ENCODE measurements at places on chromosomes 3 and 15.
A peak's percentile ranks its signal among the peaks of the same experiment; 100 is the strongest.

DNA sequence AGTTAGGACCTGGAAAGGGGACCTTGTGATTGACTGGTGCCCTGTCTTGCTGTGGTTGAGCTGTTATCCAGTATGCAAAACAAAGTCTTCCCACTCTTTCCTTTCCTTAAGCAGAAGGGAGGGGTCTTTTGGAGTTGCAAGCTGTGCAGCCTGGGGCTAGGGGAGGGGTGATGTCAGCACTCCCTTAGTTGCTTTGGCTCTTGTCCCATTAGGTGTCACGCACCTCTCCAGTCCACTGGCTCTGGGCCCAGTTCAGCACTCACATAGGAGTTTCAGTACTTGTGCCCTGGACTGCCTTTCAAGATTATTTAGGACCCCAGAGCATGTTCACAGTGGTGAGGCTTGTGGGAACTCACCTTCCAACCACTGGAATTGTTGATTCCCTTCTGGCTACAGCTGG lies 238.5 kb downstream of the DOCK3 start:
- DNase-seq: no peak

DNA sequence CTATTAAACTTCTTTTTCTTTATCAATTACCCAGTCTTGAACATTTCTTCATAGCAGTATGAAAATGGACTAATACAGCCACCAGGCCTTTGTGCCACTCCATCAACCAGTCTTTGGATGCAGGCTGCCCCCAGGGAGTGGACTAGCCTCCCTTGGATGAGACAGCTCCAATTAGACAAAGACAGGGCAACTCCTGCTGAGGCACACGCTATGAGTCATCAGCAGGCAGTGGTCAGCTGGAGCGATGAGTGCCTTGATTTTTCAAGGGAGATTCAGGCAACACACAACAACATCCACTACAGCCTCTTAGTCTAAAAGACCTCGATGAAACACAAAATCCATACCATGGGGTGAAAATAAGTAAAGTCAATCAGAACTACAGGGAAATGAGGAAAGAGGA lies 160.1 kb downstream of the ARRDC4 start:
- no peak for DNase-seq

- DNase-seq: no peak
These were observed 794 bp downstream of the LRIG1 start for GRCh38 chr3:66499881-66500575.

GRCh38 chr3:171283183-171283847 lies 176.9 kb downstream of the TNIK start:
- DNase-seq: no peak

DNA sequence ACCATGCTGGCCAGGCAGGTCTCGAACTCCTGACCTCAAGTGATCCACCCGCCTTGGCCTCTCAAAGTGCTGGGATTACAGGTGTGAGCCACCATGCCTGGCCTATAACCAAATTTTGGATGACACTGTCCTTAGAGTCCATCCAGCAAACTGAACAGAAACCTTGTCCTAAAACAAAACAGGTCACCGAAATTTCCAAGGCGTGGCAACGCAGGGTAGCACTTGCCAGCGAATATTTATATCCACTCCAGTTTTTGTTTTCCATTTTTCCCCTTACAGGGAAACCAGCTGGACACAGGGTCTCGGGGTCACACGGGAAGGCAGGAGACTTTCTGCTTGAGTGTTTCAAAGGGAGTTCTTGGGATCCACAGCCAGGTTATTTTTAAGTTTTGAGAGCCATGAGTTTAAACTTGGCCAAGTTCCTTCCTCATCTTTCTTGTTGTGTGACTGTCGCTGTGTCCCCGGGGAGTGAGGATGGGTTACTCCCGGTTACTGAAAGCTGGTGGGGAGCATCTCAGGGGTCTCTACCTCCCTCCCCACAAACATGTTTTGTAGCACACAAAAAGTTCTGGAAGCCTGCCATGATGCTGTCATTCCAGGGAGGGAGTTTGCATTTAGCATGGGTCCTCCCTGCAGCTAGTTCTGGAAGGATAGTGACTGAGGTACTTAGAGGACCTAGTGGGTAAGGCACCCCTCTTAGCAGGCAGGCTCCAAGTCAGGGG lies 12.6 kb downstream of the LIMD1 start:
- no peak for DNase-seq

DNA sequence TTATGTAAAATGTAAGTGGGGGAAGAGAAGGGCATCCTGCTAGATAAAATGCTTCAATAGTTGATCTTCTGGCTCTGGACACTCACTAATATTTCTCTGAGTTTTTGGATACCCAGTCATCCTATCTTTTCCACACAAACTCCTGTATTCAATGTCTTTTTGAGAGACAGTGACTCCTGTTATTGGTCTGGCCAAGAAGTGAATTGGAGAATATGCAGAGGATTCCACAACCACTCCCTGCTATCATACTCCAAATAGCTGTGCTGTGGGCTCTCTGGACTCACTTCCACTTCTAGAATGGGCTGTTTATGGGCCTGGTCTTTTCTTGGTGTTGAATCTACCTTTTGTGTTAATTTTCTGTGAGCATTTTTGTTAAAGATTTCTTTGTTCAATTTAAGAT lies 376.8 kb downstream of the NLGN1 start:
- no peak for DNase-seq

DNA sequence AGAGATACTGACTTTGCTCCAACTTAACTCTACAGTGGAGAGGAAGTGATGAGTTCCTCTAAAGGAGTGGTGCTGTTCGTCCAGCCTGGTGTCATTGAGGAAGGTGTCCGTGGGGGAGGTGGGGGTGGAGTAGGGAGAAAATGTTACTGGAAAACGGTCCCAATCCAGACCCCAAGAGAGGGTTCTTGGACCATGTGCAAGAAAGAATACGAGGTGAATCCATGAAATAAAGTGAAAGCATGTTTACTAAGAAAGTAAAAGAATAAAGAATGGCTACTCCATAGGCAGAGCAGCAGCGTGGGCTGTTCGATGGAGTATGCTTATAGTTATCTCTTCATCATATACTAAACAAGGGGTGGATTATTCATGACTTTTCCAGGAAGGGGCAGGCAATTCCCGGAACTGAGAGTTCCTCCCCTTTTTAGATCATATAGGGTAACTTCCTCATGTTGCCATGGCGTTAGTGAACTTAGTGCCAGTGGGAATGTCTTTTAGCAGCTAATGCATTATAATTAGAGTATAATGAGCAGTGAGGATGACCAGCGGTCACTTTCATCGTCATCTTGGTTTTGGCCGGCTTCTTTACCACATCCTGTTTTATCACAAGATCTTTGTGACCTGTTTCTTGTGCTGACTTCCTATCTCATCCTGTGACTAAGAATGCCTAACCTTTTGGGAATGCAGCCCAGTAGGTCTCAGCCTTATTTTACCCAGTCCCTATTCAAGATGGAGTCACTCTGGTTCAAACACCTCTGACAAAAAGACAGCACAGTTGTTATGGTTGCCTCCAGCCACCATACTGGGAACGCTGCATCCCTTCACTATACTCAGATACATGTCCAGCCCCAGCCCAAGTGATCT lies 38.6 kb downstream of the CLEC3B start:
- DNase-seq: no peak

DNA sequence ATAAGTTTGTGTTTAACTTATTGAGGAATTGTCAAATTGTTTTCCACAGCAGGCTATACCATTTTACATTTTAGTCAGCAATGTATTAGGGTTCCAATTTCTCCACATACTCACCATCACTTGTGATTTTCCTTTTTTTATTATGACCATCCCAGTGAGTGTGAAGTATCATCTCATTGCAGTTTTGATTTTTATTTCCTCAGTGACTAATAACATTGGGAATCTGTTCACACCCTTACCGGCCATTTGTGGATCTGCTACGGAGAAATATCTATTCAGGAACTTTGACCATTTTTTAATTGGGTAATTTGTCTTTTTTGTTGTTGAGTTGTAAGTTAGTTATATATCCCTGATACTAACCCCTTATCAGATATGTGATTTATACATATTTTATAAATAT lies 54.8 kb upstream of the LMCD1 start:
- no peak for DNase-seq

- DNase-seq: no peak
These were observed 67.0 kb downstream of the DAPK2 start for GRCh38 chr15:63979262-63979793.

- DNase-seq: no peak
These were observed 326.9 kb downstream of the UACA start for GRCh38 chr15:70436428-70436827.

DNA sequence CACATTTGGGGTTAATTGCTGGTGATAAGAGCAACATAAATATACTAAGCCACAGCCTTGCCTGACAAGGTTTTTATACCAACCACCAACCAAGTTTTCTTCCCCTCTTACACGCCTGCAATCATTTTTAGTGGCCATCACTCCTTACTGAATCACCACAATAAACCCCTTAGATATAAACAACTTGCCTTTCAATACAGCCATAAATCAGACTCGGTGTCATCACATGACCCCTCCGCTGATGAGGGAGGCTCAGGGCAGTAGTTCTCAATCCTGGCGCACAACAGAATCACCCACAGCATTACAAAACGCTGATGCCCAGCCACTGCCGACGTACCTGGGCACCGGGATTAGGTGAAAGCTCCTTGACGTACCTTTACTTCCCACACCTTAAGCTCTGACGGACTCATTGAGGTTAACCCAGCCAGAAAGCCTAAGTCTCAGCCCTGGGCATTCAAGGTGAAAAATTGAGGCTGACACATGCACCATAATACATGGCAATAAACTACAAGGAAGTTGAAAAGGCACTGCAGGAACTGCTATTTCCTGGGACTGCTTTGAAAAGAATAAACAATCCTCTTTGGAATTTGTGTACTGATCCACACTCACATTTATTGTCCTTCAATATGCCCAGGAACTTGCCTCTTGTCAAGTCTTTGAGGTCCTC lies 17.1 kb downstream of the ADCY5 start:
- no peak for DNase-seq

GRCh38 chr3:23600167-23600871 lies 205.4 kb upstream of the UBE2E1 start:
- no peak for DNase-seq

DNA sequence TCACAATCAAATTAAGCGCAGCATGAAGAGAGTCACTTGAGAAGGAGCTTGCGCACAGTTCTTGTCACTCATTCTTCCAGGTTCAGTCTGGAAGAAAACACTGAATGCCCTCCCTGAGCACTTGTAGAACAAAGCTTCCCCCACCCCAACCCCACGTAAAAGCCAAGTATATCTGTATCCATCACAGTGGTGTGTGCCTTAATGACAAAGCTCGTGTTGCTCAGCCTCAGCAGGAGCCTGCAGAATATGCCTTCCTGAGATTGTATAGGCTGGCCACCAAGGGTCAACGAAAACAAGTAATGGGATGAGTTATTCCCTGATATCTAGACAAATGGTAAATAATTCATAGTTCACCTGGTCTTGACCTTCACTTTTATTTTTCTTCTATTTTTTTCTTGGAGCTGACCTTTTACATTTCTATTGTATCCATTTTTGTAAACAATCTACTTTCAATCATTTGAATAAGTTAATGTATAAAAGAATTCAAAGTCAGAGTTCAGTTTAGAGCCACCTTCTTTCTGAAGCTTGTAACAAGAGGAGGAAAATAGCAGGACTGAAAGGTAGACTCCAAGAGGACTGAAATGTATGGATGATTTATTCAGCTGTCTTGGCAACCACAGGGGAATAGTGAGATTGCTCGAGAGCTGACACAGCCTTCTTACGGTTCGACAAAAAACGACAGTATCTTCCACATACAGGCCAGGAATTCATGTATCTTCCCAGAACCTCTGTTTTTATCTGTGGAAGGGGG lies 405.5 kb upstream of the TPM1 start:
- no peak for DNase-seq

DNA sequence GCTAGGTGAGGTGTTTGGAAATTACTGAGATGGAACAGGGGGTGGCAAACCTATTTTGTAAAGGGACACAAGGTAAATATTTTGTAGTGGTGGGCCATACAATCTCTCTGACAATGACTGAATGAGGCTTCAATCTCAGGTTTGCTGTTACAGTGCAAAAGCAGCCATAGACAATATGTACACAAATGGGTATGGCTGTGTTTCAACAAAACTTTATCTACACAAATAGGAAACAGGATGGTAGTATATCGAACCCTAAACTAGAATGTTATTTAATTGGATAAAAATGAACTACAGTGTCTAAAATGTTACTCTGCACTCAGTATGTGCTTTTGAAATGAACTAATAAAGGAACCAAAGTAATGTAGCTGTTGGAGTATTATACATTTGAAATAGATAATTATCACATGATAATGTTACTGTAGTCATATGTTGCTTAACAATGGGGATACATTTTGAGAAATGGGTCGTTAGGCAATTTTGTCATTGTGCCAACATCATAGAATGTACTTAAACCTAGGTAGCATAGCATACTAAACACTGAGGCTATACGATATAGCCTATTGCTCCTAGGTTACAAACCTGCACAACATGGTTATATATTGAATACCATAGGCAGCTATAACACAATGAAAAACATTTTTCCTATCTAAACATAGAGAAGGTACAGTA lies 495.2 kb upstream of the TBL1XR1 start:
- DNase-seq: no peak

DNA sequence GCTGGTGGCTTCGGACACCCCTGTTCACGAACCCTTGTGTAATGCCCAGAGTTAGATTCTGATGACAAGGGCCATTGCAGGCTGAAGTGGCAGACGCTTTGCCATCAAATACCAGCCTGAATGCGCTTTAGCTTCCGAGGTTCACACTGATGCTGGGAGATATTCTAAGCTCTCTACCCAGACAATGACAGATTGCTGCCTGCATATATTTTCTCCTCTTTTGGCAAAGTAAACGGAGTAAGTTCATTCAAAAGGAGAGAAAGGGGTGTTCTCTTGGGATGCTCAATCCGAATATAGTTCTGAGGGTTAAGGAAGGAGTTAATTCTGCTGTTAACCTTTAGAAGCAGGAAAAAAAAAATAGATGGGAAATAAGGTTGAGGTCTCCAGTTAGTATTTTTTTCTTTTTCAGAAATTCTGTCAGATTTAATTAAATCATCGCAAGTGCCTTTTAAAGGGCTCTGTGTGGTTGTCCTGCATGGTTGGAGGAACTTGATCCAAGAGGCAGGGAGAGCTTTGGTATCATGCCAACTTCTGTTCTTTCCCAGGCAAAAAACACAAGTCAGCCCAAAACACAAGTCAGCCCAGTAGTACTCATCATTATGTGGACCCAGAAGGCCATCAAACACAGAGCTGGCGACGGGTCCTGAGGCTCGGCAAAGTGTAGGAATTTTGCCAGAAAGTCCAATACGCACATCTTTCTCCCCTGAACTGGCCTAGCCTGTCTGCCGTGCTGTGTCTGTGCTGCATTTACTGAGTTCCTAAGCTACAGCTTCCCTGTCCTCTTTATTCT lies 70.9 kb upstream of the ST8SIA2 start:
- DNase-seq: no peak

- no peak for DNase-seq
These were observed 19.0 kb upstream of the C15orf61 start for GRCh38 chr15:67501836-67502461.

- no peak for DNase-seq
These were observed 22.9 kb downstream of the FOXP1 start for GRCh38 chr3:71560665-71561064.

- DNase-seq: no peak
These were observed 1.2 kb downstream of the ZNF35 start for GRCh38 chr3:44649709-44650108.

GRCh38 chr3:188947401-188948280 lies 224.1 kb upstream of the TPRG1 start:
- peak; percentile 72 for DNase-seq
